ENCODE measurements at places on chromosomes 6 and 20.

GRCh38 chr6:14951704-14952103 lies 294.2 kb upstream of the JARID2 start:
- DNase-seq, result no peak

- no peak for DNase-seq
Observed at GRCh38 chr6:70107852-70108629, 194.8 kb downstream of the COL9A1 start.

DNA sequence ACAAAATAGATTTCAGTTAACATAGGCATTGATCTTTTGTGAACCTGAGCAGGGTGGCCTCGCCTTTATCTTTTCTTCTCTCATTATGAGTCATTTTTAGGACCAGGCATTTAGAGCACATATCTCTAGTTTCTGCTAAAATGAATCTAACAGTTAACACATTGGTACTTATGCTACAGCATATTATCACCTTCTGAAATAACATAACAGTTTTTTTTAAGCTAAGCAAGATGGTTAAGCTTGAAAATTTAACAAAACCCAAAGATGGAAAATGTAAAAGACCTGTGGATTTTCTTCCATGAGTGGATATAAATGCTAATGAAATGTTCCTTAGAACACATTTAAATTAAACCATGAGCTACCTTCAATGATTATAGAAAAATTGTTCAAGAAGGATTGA lies 487.1 kb upstream of the RNF217 start:
- no peak for DNase-seq

GRCh38 chr6:23415819-23416427 lies 710.1 kb upstream of the NRSN1 start:
- no peak for DNase-seq

GRCh38 chr6:69392745-69393144 lies 404.1 kb downstream of the LMBRD1 start:
- no peak for DNase-seq

DNA sequence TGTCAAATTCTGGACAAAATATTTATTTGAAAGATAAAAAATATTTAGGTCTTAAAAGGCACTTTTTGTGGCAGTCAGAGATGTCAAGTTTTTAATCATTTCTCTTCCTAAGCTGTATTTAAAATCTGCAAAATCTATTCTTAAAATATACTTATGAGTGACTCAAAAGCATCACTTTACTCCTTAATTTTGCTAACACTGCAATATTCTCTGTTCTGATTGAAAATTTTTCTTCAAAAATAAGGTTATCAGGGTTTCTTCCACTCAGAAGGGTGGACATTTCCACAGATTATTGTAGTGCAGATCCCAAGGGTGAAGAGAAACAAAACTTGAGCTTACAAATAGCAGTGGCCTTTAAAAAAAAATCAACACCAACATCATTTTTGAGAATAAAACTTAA lies 27.5 kb downstream of the PLEKHG1 start:
- DNase-seq, result no peak

Data from GM18507 (cell line).